ENCODE measurements at places on chromosomes 7 and 10.
A peak's percentile ranks its signal among the peaks of the same experiment; 100 is the strongest.

DNA sequence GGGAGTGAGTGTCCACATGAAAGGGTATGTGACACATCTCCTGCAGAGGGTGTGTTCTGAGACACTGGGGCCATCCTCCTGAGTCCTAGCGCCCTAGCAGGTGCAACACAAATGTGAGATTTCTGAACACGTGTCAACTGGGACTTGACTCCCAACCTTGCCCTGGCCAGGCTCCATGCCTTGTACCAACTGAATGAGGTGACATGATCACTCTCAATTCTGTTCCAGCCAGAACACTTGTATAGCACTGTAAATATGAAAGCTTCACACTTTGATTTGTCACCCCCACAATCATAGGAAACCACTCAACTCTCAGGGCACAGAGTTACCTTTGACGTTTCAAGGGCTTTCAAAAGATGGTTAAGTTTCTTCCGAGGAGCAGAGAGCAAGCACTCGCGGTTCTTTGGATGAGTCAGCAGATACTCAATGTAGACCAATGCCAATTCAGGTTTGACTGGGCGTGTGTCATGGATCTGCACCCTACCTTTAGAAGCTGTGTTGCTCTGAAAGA is 48.6 kb downstream of the NCAPG2 start:
- DNase-seq, result no peak

DNA sequence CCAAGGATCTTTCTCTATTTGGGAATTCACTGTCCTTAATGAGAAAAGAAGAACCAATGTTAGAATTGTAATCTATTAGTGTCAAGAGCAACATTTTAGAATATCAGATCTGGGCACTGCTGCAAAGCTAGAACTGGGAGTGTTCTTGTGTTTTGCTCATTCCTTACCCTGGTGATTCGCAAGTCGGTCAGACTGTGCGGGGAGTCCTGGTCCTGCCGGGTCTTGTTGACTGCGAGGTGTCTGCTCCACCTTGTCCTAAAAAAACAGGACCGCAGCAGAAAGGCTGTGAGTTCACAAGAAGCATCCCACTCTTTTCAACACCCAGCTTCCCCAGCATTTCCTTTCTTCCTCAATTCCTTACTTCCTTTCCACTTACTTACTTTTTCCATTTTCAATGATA is 79.0 kb downstream of the GRB10 start:
- no peak for DNase-seq

DNA sequence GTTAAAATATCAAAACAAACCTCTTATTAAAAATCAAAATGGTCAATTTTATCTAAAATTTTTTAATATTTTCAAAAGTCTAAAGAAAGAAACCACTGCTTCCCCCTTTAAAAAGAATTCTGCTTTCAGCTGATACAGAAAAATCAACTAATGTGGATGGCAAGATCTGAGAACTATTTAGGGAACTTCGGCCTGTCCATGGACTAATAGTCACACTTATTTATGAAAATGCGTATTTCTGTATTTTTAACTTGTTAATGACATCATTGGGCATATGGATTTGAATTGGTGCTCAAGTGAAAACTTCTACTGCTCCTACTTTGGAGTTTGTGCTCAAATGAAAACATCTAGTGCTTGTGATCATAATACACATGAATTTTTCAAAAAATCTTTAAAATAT is 31.9 kb downstream of the RNLS start:
- no peak for DNase-seq

GRCh38 chr10:17872191-17873091 is 63.3 kb downstream of the MRC1 start:
- peak; percentile 52 for DNase-seq

DNA sequence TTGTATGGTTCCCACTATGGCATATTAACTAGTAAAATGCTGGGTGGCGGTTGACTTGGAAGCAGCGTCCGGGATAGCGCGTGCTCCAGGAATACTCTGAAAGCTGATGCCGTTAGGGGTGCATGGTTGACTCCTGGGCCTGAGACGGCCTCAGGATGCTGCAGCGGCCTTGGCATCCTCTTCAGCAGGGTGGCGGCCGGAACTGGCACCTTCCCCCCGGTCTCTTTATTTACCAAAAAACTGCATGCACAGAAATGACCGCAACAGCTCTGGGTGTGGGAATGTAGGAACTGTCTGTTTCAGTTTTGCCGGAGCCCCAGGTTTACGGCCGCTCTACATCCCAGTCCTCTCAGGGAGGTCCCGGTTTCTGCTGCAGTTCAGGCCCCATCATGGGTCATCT is 28.8 kb downstream of the PFKP start:
- DNase-seq, result peak; percentile 30

DNA sequence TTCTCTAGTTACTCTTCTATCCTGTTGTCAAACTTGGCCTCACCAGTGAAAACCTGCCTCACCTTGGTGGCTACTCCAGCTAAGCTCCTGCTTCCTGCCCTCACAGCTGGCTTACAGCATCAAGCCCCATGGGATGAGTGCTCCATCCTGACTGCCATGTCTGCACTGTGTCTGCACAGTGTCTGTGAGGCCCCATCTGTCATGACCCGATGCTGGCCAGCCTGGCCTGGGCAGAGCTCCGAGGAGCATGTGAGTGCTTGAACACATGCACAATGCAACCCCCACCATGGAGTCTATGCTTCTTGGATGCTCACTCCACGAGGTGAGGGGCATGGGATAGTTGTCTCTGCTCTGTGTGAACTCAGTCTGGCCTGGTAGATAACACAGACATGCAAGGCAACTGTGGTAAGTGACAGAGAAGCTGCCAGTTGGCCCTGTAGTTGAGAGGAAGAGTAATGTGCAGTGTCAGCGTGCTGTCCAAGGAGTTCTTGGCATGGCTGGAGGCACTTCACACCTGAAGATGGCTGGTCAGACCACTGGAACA is 207.1 kb upstream of the ZNF32 start:
- DNase-seq, result no peak

GRCh38 chr7:29641651-29642050 is 78.0 kb downstream of the PRR15 start:
- peak; percentile 36 for DNase-seq

DNA sequence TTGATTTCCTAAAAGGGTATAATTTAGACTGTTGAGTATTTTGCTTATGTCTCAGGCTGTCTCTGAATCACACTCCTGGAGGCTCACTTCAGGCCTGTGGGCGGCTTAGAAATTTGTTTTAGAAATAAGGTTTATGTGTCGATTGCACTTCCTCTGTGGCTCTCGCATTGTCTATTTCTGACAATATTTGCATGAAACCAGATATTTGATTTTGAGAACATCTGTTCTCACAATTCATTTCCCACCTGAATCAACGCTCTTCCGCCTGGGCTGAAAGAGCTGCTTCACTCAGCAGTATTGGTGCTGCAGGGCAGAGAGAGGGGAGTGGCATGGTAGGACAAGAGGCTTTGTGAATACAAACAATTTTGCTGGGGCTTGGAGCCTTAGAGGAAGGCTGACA is 262.0 kb downstream of the ADRA2A start:
- DNase-seq, result no peak

DNA sequence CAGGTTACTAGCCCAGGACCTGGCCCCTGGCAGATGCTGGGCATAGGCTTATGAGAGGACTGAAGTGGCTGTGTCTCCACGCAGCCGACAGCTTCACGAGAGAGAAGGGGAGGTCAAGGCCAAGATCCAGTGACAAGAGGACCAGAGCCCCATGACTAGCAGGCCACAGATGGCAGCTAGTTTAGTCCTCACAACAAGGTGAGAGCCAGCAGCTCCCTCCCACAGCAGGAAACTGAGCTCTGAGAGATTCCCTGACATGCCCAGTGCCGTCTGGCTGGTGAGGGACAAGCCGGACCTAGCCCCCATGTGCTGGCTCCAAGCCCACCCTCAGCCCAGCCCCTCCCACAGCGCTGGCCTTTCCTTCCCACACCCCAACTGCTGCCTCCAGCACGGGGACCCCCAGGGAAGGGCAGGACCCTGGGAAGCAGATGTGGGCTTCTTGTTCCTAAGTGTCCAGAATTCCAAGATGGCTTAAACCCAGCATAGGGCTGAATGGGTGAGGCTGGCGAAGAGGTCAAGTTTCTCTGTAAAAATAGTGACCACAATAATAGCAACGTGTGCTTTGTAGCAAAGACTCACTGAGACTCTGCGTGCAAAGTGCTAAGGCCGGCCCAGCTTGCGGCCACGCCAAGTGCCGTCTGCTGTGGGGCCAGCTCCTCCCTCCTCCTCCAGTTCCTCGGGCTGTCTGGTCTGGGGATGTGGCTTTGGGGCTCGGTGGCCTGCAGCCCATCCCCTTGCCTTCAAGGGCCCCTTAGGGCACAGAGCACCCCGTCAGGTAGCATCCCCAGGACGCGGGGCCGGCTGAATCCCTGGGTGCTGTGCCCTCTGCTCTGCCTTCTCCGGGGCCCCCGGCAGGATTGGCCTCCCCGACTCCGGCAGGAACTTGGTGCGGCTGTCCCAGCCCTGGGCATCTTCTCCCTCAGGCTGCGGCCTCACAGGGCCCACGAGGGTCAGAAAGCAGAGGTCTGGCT is 7.8 kb upstream of the FAM20C start:
- peak; percentile 38 for DNase-seq

- DNase-seq, result no peak
These were observed 15.9 kb upstream of the ACBD5 start for GRCh38 chr10:27256299-27257189.

GRCh38 chr7:3194501-3195141 is 106.4 kb upstream of the SDK1 start:
- peak; percentile 77 for DNase-seq

DNA sequence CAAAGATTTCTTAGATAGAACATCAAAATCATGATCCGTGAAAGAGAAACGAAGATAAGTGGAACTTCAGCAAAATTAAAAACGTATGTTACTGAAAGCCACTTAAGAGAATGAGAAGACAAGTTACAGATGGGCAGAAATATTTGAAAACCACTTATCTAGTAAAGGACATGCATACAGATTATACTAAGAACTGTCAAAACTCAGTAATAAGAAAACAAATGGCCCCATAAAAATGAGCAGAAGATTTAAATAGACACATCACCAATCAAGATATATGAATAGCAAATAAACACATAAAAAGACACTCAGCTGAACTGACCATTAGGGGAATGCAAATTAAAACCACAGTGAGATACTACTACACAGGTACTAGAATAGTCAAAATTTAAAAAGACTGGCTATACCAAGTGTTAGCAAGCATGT is 343.7 kb downstream of the PTEN start:
- peak; percentile 10 for DNase-seq

DNA sequence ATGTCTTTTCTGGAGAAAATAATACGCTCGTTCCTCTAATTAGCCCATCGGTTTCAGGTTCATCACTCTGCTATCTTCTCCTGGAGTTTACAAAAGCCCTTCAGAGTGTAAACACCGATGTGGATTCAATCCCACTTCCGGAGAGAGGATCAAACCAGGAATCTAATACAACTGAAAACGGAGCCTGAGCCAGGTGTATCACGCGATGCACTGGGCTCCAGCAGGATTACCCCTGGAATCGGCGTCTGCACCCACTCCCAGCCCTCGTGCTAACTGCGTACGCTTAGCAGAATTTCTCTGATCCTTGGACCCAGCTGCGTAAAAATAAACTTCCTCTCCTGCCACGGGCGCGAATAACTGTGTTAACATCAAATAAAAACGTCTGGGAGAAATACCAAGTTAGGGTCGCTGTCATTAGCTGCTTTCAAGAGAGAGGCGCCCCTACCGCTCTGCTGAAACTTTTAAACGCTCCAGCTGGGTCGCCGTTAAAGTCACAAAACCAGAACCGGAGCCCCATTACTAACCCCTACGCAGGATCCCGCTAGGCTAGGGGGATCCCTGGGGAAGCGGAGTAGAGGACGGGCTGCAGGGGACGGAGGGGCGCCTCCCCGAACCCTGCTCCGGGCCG is 502 bp downstream of the ZNF3 start:
- DNase-seq, result no peak

GRCh38 chr7:130909881-130910672 is 176.1 kb upstream of the KLF14 start:
- peak; percentile 73 for DNase-seq

GRCh38 chr7:69301253-69301652 is 297.0 kb upstream of the AUTS2 start:
- no peak for DNase-seq

DNA sequence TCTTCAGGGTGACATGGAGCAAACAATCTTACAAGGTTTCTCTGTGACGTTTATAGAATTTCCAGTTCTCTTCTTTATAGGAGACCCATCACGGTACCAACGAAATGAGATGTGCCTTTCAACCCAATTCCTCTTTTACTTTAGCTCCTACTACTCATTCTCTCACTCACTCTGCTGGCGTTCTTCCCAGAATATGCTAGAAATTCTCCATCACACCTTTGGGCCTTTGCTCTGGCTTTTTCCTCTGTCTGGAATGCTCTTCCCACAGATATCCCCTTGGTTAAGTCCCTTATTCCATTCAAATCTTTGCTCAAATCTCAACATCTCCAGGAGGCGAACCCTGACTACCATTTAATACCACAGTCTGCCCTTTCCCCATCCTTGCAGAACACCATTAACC is 39.0 kb downstream of the SEMA3C start:
- DNase-seq, result peak; percentile 70

- no peak for DNase-seq
These were observed 12.8 kb upstream of the DRGX start for GRCh38 chr10:49408519-49409306.

DNA sequence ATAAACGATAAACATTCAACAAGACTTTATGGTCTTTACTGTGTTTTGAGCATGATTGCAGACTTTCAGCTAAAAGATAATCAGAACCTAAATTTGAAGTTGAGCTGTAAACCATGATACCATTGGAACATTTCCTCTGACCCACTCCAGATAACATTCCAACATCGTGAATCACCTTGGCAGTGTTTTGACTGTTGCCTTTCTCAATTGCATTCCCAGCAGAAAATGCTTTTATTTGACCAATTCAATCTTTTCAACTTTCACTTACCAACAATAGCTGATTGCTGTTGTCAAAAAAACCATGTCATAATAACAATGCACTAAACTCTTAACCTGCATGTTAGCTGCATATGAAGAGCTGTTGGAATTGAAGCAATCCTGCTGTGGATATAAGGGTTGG is 165.5 kb downstream of the MDFIC start:
- peak; percentile 90 for DNase-seq

DNA sequence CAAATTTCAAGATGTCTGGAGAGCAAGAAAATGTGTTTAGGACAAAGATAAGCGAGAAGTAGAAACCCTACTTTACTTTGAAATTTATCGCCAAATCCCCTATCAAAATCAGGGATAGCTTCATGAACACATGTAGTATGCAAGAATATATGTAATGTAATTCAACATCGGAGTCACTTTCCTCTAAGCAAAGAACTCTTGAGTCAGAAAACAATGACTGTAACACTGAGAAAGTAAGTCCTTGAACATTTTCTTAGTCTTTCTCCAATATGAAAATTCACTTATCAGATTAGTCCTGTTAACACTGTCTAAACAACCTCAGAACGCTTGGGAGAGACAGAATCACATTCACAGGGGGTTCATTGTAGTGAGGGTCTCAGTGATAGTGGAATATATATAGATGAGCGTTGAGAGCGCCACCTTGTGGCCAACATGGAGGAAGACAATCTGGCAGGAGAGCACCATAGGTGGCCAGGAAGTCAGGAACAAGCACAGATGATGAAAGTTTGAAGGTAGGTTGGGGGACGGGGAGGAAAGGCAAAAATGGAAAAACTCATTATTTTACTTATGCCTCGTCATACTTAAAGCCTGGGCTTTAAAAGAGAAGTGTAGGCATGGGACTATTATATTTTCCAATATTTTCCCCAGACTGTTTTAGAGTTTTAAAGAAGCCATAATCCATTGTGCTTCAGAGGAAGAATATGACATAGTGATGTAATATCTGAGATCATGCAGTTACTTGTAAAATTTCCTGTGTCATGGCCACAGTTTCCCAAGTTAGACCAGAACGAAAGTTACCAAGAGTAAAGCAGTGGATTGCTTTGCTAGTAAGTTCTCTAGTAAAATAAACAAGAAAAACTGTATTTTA is 115.5 kb upstream of the GNAI1 start:
- DNase-seq, result peak; percentile 51
